LoVo (cell line): ENCODE measurements at places on chromosomes 4 and X.

DNA sequence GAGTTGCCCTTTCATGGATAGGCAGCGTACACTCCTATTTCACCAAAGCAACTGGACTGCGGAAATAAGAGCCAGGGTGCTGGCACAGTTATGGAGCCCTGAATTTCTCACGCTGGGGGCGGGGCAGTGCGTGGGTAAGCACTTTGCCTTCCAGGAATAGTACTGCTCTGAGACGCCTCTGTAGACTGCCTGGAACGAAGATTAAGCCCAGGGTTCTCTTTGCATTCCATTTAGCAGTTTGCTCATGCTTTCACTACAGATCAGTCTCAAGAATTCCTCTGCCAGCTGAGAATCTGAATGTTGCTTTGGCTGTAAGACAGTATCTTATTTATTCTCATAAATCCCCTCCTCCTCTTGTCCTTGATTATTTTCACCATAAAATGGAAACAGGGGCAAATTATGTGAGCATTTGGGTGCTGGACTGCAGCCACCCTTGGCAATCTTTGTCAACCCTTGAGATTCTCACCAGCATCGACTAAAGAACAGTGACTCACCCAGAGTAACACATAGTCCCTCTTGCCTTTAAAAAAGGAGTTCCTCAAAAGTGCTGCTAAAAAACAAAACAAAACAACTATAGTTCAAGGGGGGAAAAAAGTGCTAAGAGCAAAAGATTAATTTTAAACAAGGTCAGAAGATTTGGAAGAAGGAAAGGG is 88.9 kb upstream of the CITED1 start:
- DNase-seq = no peak

GRCh38 chr4:75069493-75070074 is 136.7 kb downstream of the PARM1 start:
- DNase-seq = no peak

- no peak for DNase-seq
Measured at GRCh38 chrX:2351999-2352995, 148.5 kb downstream of the DHRSX start.

- DNase-seq = no peak
Measured at GRCh38 chr4:99640676-99641075, 17.0 kb downstream of the C4orf54 start.

GRCh38 chrX:18607966-18608365 is 63.9 kb downstream of the RS1 start:
- DNase-seq = no peak

DNA sequence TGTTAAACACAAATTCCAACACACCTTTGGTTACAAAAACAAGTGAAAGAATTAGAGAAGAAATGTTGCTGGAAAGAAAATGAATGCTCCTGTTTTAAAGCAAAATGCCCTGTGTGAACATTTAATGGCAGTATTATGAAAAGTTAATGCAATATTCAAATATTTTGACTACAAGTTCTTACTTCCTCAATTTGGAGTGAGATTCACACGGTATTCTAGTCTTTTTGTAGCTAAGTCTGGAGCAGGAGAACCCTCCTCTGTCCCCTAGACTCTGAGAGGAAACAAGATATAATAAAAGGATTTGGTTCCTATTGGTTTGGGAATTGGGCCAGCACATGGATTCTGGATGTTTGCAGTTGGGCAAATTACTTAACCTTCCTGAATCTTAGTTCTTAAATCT is 12.7 kb downstream of the MAD2L1 start:
- DNase-seq = no peak

- DNase-seq = no peak
Measured at GRCh38 chrX:84956304-84956703, 47.4 kb upstream of the APOOL start.

GRCh38 chr4:40165916-40166315 is 30.9 kb upstream of the RHOH start:
- no peak for DNase-seq

GRCh38 chr4:2850966-2851798 is 7.5 kb downstream of the ADD1 start:
- no peak for DNase-seq

GRCh38 chr4:94351319-94351718 is 8.7 kb upstream of the HPGDS start:
- no peak for DNase-seq

GRCh38 chr4:52369649-52370048 is 289.5 kb downstream of the USP46 start:
- no peak for DNase-seq

DNA sequence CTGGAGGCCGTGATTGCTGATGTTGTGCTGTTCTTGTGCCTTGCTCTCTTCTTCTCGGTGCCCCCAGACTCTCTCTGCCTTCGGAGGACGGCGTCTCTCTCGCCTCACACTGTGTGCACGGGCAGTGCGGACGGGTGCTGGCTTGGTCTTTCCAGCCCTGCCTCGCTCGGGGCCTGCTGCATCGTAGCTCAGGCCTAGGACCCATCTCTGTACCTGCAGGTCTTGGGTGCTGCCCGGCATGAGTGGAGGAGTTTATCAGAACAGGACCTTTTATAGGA is 18.2 kb downstream of the RGS12 start:
- DNase-seq = no peak

DNA sequence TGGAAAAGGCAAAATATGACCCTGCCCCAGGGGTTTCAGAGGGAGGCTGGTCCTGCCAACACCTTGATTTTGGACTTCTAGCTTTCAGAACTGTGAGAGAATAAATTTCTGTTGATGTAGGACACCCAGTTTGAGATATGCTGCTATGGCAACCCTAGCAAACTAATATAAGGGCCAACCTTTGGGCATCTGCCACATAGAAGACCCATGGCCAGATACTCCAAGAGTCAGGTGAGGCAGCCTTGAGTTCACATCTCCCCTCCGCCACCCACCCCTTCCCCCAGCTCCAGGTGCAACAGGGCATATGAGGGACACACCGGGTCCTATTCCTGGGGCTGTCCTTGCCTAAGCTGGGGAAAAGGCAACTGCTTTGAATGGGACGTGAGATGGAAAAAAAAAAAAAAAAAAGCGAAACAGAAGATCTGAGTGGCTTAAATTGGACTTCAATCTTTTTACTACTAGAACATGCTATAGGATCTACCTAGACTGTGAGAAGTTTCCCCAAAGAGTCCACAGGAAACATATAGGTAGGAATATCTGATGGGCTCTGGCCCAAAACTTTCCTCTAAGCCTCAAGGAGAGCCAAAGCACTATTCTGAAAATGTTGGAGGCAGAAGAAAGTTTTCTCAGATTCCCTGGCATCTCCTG is 56.5 kb upstream of the PROM1 start:
- DNase-seq = no peak

DNA sequence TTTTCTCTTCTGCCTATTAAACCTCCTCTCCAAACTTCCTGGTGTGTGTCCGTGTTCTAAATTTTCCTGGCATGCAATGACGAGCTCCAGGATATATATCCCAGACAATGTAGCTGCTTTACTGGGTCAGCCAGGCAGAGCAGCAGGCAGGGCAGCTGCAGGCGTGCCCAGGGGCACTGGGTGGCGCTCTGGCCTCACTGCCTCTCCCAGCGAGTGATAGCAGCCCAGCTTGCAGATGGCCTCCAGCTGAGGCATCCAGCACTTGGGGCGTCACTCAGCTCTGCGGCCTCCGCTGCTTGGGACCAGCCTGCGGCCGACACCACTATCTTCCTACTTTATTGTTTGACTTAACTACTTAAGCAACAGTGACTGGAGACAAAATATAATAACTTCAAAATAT is 23.0 kb upstream of the UBA6 start:
- no peak for DNase-seq

DNA sequence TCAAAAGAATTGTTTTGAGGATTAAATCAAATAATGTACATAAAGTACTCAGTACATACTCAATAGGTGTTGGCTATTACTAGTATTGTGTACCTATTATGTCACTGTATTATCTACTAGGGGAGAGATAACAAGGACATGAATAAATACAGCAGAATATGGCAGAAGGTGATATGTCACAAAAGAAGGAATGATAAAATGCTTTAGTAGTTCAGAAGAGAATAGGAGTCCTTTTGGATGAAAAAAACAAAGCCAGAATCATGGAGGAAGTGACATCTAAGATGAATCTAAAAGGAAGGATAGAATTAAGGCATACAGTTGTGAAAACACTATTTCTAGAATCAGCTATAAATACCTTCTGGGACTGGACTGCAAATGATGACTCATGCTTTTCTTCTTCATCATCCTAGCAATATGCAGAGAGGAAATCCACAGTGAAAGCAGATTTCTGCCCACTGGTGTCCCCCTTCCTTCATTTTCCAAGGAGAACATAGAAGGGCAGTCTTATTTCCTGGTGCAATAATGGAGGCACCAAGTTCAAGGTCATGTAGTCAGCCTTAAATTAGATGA is 98.7 kb downstream of the GLUD2 start:
- no peak for DNase-seq

DNA sequence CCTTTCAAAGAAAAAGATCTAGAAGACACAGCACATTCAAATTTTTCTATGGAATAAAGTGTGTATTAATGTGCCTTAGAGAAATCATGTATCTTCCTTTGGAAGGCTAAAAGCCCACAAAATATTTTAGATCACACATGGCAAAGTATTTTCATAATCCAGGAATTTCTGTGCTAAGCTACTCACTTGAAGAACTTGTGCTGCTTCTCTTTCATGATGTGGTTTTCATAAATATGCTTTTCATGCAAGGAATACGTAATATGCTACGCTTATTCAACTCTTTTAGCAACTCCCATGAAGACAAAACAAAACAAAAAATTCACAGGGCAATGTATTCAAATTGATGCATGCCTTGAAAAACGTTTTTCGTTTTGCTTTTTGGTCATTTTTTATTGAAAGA is 125.6 kb downstream of the ARHGAP24 start:
- DNase-seq = no peak

GRCh38 chr4:16384576-16384975 is 158.3 kb upstream of the TAPT1 start:
- no peak for DNase-seq

GRCh38 chr4:15188605-15189539 is 186.6 kb downstream of the CPEB2 start:
- no peak for DNase-seq
